WTC11 (cell line): ENCODE measurements at places on chromosomes 3 and 15. TPM values are rescaled to one million over a fixed set of nuclear protein-coding genes. Genes with fewer than 3 reads are reported as not detected.

GUCA1C gene
- total RNA-seq: not detected in 3 replicates

EAF2 gene
- 5.3 to 7.6 TPM (median 7.0 TPM) in 3 replicates for total RNA-seq

BFSP2 gene
- total RNA-seq: 0.44 TPM in 1 of 3 replicates, not detected in the others

MYL3 gene
- total RNA-seq: 0.31 TPM in 1 of 3 replicates, not detected in the others

TM6SF1 gene
- total RNA-seq: 0.48 to 0.79 TPM (median 0.60 TPM) in 3 replicates

MST1R gene
- 5.1 to 6.2 TPM (median 5.6 TPM) in 3 replicates for total RNA-seq

ACAA1 gene
- 34.4 to 46.5 TPM (median 39.0 TPM) in 3 replicates for total RNA-seq

SNX33 gene
- 17.8 to 19.8 TPM (median 18.9 TPM) in 3 replicates for total RNA-seq

SLC6A1 gene
- total RNA-seq: 0.50 to 0.72 TPM (median 0.50 TPM) in 3 replicates

- peak; percentile 74 for DNase-seq
Measured at GRCh38 chr3:184354121-184354728, 7.2 kb downstream of the CLCN2 start.

GRCh38 chr3:9302425-9303181 is 53.2 kb upstream of the SRGAP3 start:
- DNase-seq: peak; percentile 89

GRCh38 chr3:18729671-18730070 is 304.5 kb upstream of the SATB1 start:
- no peak for DNase-seq

DNA sequence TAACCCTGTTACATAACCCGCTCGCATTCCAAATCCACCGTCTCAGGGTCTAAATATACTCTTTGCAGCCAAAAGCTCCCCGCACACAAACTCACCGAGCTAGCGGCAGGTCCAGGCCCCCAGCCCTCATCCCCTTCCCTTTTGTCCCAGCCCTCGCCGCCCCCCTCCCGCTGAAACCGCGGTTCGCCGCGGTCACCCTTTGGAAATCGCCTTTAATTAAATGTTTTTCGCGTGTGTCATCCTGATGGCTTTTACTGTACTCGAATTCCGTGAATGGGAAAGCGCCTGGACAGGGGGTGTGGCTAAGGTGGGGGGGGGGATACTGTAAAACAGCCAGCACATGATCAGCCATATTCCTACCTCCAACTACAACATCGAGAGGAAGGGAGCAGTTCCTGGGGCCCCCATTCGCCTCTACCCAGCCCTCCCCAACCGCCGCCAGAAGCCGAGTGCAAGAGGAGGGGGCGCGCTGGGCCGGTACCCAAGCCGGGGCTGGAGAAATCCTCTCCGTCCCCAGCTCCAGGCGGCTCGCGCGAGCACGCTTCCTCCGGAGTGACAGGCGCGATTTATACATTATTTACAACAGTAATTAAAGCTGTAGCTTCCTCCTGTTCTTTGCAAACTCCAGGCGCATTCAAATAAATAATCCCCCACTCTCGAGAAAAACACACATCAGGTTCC is 1.7 kb downstream of the RORA start:
- DNase-seq: peak; percentile 38

DNA sequence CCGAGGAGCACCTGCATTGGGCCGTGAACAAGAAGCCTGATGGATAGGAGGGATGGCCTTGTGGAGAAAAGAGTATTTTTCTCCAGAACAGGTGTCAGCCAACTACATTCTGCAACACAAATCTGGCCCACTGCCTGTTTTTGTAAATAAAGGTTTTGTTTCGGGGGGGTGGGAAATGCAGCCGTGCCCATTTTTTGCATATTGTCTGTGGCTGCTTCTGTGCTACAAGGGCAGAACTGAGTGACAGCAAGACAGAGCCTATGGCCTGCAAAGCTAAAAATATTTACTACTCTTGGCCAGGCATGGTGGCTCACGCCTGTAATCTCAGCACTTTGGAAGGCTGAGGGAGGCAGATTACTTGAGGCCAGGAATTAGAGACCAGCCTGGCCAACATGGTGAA is 95.9 kb upstream of the AKAP13 start:
- no peak for DNase-seq

DNA sequence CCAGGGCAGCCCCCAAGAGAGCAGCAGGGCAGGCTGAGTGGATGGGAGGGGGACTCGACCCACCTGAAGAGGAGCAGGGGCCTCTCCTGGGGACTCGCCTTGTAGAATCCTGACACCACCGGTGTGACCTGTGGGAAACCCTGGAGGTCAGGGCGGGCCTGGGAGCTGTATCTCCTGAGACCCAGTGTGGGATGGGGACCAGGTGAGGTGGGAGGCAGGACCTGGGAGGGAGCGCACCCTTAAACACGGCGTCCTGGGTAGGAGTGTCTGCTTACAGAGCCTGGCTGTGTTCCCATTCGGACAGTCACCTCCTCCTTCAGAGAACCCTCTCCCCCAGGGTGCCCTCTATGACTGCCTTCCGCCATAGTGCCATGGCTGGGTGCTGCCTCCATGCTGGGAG is 27.1 kb downstream of the C15orf39 start:
- no peak for DNase-seq

DNA sequence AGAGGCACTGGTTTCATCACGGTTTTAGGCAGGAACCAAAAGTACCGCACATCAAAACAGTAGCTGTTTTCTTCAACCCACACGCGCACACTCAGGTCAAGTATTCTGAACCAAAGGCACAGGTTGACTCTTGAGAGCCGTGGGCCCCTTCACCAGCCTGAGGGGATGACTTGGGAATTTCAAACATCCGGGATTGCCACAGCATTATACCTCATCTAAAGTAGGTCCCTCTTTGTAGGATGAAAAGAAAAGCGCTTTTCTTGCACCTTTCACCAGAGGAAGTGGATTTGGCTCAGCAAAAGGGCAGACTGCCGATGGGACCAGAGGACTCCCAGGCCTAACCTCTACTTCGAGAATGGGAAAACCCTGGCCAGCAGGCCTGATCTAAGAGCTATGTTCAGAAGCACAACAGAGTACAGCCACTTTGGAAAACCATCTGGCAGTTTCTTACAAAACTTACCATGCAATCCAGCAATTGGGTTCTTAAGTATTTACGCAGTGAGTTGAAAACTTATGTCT is 88.2 kb upstream of the PROK2 start:
- DNase-seq: no peak

DNA sequence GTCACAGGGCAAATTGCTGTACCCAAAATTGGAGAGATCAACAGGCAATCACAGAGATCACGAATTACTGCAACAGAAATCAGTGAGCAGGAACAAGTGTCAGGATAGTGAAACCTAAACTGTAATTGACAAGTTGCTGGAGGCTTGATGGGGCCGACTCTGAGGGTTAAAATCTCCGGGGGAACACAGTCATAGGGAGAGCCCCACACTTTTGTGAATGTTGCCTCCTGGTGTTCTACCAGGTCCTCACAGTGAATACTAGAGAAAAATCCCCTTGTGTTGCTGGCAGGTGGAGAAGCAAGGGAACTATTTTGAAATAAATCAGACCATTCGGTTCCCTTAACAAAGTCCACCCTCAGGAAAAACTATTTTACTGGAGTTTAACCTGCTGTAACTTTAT is 697.5 kb upstream of the CBLB start:
- peak; percentile 12 for DNase-seq

DNA sequence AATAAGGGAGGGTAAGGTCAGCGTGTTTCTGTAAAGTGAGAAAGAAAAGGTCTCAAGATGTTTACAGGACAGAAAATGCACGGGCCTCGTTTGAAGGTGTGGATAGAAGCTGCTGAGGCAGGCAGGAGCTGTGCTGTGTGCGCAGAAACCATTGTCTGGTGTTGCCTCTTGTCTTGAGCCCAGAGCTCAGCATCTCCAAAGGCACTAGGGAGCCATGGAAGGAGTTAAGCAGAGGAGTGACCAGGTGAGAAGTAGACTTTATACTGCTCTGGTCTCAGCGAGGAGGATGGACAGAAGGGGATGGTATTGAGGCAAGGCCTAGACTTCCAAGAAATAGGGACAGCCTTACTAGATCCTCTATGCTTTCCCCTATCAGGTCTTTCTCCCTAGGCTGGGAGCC is 13.0 kb downstream of the CAND2 start:
- no peak for DNase-seq

- DNase-seq: no peak
Measured at GRCh38 chr15:80710635-80711554, 15.8 kb downstream of the ABHD17C start.

DNA sequence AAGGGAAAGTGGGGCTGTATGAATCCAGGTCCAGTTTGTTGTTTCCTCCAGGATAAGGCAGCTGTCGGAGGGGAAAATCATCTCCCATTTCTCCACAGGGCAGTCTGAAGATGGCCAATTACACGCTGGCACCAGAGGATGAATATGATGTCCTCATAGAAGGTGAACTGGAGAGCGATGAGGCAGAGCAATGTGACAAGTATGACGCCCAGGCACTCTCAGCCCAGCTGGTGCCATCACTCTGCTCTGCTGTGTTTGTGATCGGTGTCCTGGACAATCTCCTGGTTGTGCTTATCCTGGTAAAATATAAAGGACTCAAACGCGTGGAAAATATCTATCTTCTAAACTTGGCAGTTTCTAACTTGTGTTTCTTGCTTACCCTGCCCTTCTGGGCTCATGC is 911 bp downstream of the CCRL2 start:
- no peak for DNase-seq

DNA sequence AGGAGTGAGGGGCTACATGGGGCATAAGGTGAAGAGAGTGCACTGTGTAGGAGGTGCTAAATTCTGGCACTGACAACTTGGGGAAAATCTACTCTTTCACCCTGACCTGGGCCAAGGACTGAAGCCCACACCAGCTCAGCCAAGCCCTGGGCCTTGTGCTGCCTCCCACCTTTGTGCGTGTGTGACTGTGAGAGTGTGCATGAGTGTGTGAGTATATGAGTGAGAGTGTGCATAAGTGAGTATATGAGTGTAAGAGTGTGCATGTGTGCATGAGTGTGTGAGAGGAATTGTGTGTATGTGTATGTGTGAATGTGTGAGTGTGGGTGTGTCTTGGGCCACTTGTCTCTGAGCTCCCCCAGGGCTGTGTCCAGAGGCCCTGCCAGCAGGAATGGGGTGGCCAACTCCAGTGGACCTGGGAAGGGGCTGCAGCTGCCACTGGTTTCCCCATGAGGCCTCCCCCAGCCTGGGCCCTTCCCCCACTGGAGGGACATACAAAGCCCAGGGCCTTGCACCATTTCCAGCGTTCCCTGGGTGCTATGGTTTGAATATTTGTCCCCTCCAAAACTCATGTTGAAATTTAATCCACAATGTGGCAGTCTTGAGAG is 15.2 kb downstream of the C3orf22 start:
- DNase-seq: peak; percentile 4

DNA sequence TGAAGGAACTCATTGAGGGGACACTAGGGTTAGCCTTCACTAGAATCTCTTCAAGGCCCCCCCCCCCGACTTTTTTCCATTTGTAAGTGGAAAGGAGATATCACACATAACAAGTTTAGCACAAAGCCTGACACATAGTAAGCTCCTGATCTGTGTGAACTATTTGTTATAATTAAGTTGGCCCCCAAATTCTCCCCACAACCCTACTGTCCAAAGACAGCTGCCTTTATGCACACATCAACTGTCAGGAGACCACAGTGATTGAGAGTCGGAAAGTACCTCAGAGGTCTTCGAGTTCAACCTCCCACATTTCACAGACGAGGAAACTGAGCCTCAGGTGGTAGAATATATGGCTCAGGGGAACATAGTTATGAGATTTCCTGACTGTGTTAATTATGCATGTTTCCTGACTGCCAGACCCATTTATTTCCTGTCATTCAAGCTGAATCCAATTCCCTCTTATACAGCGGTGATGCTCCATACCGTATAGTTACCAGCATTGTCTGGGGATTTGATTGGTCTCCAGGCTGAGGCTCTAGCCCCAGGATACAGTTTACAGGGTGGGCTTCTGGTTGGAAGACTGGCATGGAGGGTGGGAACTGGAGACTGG is 227.4 kb upstream of the CMC1 start:
- DNase-seq: no peak

GRCh38 chr15:55247311-55247710 is 42.3 kb downstream of the RAB27A start:
- no peak for DNase-seq

DNA sequence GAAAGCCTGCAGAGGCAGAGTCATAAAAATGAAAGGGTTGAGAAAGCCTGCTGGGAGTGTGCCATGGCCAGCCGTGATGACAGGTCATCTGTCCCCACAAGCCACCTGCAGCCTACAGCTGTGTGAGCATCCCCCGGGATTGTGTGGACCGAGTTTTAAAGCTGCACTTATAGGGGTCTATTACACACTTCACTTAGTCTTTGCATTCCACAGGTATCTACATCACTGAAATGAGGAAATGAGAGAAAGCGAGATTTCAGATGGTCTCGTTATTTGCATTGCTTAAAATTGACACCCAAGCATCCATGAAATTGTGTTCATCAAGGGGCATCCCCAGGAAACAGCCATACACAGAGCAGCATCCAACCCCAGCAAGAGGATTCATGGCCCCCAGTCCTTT is 137.6 kb upstream of the TRIM42 start:
- DNase-seq: no peak

- DNase-seq: no peak
Measured at GRCh38 chr15:25655207-25655948, 207.7 kb downstream of the ATP10A start.

- DNase-seq: no peak
Measured at GRCh38 chr3:178880274-178880673, 191.3 kb downstream of the ZMAT3 start.

- no peak for DNase-seq
Measured at GRCh38 chr15:95840004-95840403, 490.5 kb upstream of the NR2F2 start.

GRCh38 chr3:142998439-142998838 is 2.9 kb upstream of the U2SURP start:
- no peak for DNase-seq

- no peak for DNase-seq
Measured at GRCh38 chr3:16647668-16648067, 42.4 kb upstream of the DAZL start.

DNA sequence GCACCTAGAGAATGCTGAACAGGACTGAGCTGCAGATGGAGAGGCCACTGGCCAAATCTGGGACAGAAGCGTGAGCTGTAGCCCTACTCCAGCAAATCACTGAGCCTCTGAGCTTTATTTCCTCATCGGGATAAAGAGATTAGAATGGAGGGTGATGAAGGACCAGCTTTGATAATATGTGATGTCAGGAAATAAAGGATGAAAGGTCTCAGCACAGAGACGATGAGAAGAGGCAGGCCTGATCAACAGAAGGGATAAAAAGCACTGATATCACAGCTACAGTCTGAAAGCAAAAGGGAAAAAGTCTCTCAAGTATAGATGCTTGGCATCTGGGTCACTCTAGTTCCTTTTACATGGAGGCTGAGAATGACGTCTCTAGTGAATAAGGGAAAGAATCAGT is 70.0 kb downstream of the DHX30 start:
- DNase-seq: no peak

- DNase-seq: no peak
Measured at GRCh38 chr15:39613271-39613670, 32.4 kb downstream of the THBS1 start.

DNA sequence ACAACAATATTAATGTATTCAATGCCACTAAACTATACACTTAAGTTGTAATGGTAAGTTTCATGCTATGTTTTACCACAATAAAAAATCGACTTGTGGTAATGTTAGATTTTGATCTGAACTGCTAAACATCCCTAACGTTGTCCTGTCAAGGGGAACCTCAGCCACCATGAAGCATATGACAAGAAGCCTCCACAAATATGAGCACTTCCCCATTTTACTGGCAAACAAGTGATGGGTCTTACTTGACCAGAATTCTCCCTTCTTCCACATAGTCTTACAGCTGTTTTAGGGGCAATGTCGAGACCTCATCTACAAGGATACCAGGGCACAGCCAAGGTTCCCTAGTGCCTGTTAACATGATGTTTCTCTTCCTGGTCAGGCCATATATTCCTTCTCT is 124.2 kb upstream of the ABI3BP start:
- DNase-seq: no peak
